ENCODE measurements at places on chromosomes 5 and 9.

GRCh38 chr5:141867139-141867538, 11.1 kb downstream of the PCDH1 start:
- DNase-seq = no peak

- DNase-seq = no peak
Observed at GRCh38 chr9:69190086-69190862, 16.2 kb downstream of the TJP2 start.

DNA sequence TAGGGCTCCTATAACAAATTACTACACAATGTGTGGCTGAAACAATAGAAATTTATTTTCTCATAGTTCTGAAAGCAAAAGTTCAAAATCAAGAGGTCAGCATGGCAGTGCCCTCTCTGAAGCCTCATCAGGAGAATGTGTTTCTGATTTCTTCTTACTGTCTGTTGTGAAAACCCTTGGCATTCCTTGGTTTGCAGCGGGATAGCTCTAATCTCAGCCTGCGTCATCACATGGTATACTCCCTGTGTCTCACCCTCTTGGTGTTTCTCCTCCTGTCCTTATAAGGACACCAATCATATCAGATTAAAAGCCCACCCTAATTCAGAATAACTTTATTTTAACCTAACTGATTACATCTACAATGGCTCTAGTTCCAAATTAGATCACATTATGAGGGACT, 87.5 kb upstream of the CDH9 start:
- DNase-seq = no peak

DNA sequence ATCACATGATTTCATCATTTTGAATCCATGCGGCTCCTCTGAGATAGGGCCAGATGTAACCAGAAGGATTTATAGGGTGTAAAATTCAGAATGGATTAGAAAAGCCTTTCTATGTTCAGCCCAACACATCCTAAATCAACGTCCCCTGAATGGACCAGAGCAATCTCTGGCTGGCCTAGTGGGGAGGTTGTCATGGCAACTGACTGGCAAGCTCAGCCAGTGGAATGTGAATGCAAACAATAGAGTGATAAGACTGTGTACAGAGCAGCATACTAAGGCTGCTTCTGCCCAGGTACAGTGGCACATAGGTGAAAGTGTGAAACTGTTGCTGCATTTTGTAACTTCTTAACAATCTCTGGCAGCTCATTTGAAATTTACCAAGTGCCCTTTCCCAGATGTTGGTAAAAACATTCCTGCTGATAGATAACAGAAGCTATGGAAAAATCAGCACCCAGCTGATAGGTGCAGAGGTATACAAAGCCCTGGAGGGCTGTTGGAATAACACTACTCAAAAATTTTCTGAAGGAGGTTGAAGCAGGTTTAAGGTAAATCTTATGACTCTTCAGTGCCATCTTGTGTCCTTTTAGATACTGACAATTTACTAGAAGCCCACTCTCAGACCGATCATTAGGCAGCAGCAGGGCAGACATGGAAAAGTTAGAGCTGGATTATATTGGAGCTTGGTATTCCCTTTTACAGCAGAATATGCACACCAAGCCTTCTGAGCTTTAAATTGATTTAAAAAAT, 267.2 kb downstream of the RAB3C start:
- DNase-seq = no peak

- DNase-seq = no peak
Observed at GRCh38 chr9:68609901-68610415, 69.3 kb upstream of the TMEM252 start.

GRCh38 chr5:171841984-171842776, 56.6 kb downstream of the SMIM23 start:
- DNase-seq = no peak

GRCh38 chr5:175689147-175689991, 31.5 kb downstream of the HRH2 start:
- DNase-seq = no peak

- no peak for DNase-seq
Observed at GRCh38 chr5:161403996-161404395, 142.5 kb downstream of the GABRB2 start.

DNA sequence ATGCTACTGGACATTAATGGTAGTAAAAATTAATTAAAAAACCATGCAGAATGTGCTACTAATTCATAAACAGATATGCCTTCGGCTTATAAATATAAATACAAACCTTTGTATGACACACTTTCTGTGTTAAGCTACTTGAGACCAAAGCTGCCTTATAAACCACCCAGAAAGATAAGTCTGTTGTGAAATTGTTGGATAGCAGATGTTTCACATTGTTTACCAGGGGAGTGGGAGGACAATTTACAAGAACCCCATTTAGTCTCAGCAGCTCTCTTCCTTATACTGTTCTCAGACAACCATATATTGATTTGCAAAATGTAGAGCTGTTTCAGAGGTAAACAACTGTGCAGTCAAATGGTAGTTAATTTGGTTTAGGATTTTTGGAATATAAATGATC, 524.4 kb downstream of the PRR16 start:
- no peak for DNase-seq

GRCh38 chr9:121505903-121506735, 6.5 kb upstream of the GGTA1 start:
- DNase-seq = no peak

GRCh38 chr5:154466671-154467070, 11.4 kb downstream of the HAND1 start:
- no peak for DNase-seq

GRCh38 chr9:89630508-89630907, 25.7 kb downstream of the GADD45G start:
- no peak for DNase-seq

GRCh38 chr5:180649297-180650039, at the start of gene FLT4:
Gene FLT4, minus strand, starts transcription at chr5:180649600. Its CDS starts 55 bp downstream, at chr5:180649545.
- DNase-seq = no peak
